Spinal cord (tissue), 10 donors: ENCODE measurements at places on chromosomes 6 and 20.

DNA sequence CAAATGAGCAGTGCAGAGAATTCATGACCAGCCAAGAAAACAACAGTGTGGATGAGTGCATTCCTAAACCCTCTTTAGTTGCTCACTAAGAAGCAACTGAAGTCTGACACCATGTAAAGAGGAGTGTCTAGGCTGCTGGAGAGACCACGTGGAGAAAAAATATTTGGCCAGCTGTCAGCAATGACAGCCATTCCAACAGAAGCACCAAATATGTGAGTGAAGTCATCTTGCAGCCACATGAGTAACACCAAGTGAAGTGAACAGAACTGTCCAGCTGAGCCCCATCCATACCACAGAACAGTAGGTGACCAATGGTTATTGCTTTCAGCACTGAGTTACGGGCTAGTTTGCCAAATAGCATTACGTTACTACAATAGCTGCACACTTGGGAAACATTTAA is 89.4 kb downstream of the TBXT start:
- H3K4me3 ChIP-seq: no peak overlapping the region
- no peaks in the 10 kb centered on the region for H3K27me3 ChIP-seq
- no peak for DNase-seq
- H3K27ac ChIP-seq: no peak overlapping the region
- no peaks in the 10 kb centered on the region for H3K36me3 ChIP-seq

GRCh38 chr20:40284611-40285010 is 404.4 kb downstream of the MAFB start:
- DNase-seq: no peak
- no peak overlapping the region for H3K4me3 ChIP-seq
- H3K36me3 ChIP-seq: no peaks in the 10 kb centered on the region
- no peaks in the 10 kb centered on the region for H3K27me3 ChIP-seq
- no peak overlapping the region for H3K27ac ChIP-seq

DNA sequence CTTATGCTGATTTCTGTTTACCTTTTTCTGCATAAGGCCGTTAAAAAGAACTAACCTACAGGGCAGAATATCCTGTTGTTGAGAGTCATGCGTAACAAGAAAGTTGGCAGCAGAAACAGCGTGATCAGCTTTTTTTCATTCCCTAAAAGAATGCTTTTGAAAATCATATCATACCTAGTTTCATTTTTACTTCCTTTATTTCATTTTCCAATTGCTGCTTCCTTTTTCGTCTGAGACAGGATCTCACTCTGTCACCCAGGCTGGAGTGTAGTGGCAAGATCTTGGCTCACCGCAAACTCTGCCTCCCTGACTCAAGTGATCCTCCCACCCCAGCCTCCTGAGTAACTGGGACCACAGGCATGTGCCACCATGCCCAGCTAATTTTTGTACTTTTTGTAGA is 4.1 kb downstream of the CALHM6 start:
- no peak overlapping the region for H3K4me3 ChIP-seq
- H3K4me1 ChIP-seq: peaks cover 10% of the 10 kb centered on the region
- peaks cover 27% of the 10 kb centered on the region for H3K27me3 ChIP-seq
- DNase-seq: no peak
- H3K27ac ChIP-seq: no peak overlapping the region

DNA sequence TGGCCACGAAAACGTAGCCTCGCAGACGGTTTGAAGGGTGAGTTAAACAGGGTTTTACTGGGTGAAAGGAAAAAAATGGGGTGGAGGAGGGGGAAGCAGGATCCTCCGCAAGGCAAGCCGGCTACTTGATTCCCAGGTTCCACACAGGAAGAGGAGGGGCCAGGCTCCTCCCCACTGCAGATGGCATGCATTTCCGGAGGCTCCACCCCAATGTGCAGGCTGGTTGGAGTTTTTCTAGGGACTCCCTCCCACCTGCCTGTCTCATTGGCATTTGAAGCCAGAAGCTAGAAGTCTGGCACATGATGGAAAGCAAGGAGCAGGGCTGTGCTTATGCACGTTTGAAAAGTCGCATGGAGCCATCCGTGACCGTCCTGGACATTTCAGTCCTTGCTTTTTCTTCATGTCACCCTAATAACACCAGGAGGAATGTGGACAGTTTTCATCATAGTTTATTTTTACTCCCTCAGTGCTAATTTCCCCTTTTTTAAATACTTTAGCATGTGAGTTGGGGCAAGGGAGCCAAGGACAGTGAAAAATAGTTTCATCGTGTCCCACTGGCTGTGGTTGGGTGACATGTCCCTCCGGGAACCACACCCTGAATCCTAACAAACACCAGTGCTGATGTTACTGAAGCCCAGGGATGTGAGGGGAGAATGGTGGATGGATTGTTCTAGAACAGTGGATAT is 100.1 kb upstream of the INSM1 start:
- H3K36me3 ChIP-seq: no peaks in the 10 kb centered on the region
- no peak overlapping the region for H3K27ac ChIP-seq
- H3K27me3 ChIP-seq: peaks cover 2% of the 10 kb centered on the region
- H3K4me3 ChIP-seq: no peak overlapping the region

DNA sequence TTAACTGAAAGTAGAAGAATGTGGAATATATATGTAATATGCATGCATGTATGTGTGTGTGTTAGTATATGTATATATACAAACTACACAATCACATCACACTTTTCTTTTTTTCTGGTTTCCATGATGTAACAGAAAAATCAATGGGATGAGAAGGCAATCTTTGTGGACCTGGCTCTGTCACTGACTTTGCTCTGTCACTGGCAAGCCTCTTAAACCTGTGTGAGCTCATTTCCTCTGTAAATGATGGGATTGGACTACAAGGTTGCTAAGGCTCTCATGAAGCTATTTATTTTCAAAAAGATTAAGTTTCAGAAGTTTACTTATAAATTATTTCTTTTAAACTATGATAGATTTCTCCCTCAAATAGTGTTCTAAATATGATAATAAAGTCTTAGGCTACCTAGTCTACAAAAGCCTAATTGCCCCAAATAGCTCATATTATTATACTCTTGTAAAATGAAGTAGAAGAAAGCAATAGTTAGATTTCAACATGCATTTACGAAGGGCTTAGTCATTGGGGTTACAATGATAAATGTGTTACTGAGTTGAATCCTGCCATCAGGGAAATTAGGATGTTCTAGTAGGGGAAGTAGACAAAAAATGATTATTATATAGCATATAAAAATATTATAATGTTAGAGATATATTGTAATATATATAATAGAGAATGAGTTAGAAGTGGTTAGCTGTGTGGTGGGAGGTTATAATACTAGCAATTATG is 129.3 kb downstream of the AFG1L start:
- DNase-seq: no peak
- H3K4me3 ChIP-seq: no peak overlapping the region
- H3K27me3 ChIP-seq: no peaks in the 10 kb centered on the region
- H3K4me1 ChIP-seq: no peaks in the 10 kb centered on the region
- no peaks in the 10 kb centered on the region for H3K36me3 ChIP-seq
